ENCODE measurements at places on chromosomes 1 and 21.

DNA sequence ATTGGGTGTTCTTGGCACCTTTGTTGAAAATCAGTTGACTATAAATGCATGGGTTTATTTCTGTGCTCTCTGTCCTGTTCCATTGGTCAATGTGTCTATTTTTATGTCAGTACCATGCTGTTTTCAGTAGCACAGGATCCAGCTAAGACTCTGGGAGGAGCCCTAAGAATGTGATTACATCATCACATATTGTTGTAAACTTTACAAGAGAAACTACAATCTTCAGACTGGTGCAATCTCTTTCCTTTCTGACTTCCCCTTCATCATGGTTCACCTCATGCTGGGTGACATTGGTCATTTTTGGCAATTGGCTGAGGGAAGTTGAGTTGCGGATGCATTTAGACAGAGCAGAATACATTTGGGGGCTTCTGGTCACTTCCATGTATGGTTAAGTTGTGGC is 88.4 kb downstream of the C21orf91 start:
- DNase-seq: no peak

DNA sequence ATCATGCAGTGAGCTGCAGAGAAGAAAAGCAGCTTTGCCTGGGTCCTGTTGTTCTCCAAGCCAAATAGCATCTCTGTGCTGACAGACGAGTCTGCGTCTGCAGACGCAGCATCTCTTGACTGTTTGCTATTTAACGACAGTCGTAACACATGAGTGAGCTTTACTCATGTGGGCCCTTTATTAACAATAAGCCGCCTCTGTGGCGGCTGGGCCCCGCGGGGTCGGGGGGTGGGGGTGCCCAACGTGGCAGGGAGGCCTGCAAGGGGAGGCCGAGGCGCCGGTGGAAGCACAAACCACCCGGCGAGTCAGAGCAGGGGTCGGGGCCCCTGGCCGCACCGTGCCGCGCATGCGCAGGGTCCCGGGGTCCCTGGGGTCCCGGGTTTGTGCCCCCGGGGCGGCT is 435.1 kb downstream of the KIF26B start:
- DNase-seq: no peak

- no peak for DNase-seq
Measured at GRCh38 chr1:6035303-6035702, 10.4 kb upstream of the KCNAB2 start.

- no peak for DNase-seq
Measured at GRCh38 chr1:47444562-47445465, 7.0 kb downstream of the FOXD2 start.

Measured in stimulated activated CD8-positive, alpha-beta memory T cell treated with anti-CD3 and anti-CD28 coated beads, Interleukin-7, amount 100 ng/mL, for 4 hours (primary cell).